Tibial artery (tissue), 4 donors: ENCODE measurements at places on chromosomes 5 and 9.

GRCh38 chr9:4831944-4832343, 39.2 kb downstream of the RCL1 start:
- no peak for DNase-seq

- DNase-seq: peak; percentile 51
These were observed 38.1 kb upstream of the FCN1 start for GRCh38 chr9:134955801-134956200.

GRCh38 chr9:109463924-109464625, 34.0 kb downstream of the PTPN3 start:
- no peak for DNase-seq

DNA sequence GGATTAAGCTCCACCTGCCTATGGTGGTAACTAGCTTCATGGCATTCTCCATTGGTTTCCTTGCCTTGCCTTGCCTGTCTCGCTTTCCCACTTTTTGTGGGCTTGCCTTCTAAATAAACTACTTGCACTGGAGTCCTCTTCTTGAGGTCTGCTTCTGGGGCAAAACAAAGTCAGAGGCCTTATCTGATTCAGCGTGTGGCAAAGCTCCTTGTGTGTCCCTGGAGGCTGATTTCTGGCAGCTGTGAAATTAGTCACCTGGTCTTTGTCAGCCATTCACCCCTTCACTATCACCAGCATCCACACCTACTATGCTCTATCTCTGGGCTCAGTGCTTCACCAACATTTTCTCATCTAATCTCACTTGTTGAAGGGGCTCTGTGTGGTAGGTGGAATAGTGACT, 176.2 kb downstream of the SEC61B start:
- DNase-seq: no peak

DNA sequence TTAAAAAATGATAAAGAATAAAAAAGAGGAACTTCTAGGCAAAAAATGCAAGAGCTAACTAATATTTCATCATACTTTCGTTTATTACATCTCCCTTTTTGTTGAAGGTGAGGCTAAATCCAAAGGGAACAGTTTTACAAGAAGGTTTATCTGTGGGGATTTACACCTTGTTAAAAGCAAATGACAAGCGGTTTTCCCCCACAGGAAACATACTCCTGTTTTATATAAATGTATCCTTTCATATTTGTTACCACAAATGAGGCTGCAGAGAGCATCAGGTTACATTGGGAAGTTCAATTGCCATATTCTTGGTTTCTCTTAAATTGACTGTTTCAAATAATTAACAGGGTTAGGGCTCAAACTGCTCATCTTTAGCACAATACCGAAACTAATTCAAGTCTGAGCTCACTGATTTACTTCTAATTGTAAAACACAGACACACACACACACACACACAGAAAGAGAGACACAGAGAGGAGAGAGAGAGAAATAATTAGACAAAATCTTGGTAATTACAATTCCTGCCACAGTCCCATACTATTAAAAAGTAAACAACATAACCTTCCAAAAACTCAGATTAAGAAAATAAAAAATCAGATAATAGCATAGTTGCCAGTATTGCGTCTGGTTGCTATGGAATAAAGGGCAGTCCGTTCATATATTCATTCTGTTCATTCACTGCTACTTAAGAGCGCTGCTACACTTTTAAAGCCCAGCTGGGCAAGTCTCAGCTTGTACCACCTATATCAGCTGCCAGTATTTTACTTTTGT, 17.1 kb downstream of the RFX3 start:
- DNase-seq: no peak

- DNase-seq: no peak
These were observed 58.9 kb upstream of the CNTLN start for GRCh38 chr9:17075758-17076485.

DNA sequence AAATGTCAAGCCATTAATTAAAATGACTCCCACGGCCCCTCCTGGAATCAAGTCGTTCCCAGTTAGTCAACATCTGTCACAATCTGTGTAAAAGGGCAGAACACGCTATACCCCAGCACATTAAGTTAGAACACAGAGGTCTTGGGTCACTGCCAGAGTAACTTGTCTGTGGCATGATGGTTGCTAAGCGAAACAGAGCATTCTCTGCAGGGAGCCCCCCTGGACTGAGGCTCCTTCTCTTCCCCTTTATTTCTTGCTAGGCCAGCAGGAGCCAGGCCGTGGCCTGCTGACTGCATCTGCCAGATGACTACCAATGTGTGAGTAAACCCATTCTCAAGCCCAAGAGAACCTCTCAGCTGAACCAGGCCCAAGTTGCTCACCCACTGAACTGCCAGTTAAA, 51.9 kb upstream of the ZBED3 start:
- no peak for DNase-seq

DNA sequence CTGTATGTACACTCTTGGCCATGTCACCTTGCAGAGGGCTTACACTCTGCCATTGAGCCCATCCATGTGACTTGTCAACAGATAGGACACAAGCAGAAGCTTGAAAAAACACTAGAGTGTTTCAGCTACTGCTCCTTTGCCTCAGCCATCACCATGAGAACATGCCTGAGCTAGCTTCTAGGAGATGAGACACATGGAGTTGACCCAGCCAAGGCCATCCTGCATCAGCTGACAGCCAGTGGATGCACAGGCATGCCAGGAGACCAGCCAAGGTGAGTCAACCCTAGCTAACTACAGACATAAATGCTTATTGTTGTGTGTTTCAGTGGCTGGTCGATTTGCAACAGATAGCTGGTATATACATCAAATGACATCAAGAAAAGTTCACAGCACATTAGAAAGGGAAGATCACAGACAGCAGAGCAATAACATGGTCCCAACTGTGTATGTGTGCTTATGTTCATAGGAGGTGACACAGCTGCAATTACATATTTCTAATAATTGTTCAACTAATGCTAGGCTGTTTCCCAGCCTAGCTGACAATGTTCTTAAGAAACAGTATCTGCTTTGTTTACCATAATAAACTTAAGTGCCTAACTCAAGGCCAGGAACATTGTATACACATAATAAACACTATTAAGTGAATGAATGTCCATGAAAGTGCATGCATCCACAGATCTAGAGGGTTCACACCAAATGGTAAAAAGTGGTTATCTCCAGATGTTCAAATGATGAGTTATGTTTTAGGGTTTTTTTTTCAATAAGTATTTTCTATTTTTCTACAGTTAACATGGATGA, 105.7 kb downstream of the SPOCK1 start:
- DNase-seq: no peak

GRCh38 chr9:75939536-75940111, 49.2 kb downstream of the PCSK5 start:
- no peak for DNase-seq

GRCh38 chr9:126550891-126551351, 62.8 kb upstream of the LMX1B start:
- DNase-seq: no peak

GRCh38 chr9:112173489-112174221, 1.4 kb downstream of the SUSD1 start:
- DNase-seq: no peak

GRCh38 chr9:37471942-37472684, 6.9 kb upstream of the ZBTB5 start:
- no peak for DNase-seq

DNA sequence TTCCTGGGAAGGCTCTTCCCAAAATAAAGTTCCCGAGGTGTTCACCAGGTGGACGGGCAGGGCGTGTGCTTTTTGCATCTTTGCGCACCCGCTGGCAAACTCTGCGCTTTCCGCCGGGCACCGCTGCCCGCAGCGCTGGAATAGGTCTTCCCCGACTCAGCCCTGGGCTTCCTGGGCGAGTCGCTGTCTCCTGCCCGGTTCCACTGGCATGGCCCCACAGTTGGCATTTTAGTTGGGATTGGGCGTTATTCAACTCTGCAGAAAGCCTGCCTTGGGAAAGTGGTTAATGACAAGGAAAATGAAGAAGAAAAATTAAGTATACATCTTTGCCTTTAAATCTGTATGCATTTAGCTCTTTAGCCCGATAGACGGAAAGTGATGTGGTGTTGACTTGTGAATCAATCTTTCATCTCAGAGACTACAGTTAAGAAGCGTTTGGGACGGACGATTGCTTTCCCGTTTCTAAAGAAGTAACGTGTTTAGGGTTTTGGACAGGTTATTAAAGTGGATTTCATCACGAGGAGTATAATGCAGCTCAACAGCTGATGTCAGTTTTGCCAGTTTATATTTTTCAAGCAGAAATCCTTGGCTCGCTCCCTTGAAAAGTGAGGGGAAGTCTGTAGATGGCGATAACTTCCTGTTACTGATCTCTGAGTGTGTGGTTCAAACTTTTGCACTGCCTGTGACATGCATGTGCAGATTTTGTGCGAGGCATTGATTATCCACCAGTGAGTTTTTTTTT, 946 bp downstream of the ADCY2 start:
- no peak for DNase-seq

GRCh38 chr9:77750981-77751340, 102.8 kb upstream of the GNA14 start:
- DNase-seq: no peak

DNA sequence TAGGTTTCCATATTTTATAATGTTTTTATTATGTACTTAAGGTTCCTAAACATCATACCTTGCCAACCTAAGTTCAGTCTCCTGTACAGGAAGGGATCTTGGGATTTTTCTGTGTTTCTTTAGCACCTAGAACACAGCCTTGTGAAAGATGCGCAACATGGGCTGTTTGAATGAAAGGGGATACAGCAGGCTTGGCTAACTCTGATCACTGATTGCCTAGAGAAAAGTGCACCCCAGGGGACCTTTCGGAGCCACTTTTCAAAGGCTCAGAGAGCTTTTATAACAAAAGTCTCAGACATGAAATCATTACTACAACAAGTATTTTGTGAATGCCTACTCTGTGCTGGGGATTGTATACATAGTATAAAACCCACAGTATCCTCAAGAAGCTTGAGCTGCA, 261.6 kb downstream of the BNC2 start:
- no peak for DNase-seq

DNA sequence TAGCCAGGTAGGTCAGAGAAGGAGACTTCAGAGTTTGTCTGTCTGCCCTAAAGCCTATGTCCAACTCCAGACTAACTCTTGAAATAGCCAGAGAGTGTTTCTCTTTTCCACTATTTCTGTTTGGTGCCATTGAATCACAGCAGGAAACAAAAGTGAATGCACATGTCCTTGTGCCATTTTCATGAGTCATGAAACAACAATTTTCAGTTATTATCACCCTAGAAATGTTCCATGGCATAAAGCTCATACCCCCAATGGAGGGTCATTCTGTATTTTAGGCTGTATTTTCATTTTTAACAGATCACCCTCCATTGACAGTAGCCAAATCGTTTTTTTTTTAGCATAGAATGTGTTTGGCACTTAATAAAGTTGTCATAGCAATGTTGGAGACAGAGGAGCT, 124.7 kb downstream of the PAPPA start:
- no peak for DNase-seq

GRCh38 chr5:122454541-122454940, 142.5 kb downstream of the SNCAIP start:
- DNase-seq: no peak

- DNase-seq: no peak
These were observed 206.9 kb downstream of the COX7C start for GRCh38 chr5:86824637-86825036.
